T-helper 2 cell treated with Interferon-gamma antibody and Interleukin-4, amounts not matched to agents 100 ng/mL and 5 ng/mL, for 36 hours (primary cell): ENCODE measurements at places on chromosomes 1 and 21. TPM values are rescaled to one million over a fixed set of nuclear protein-coding genes. Genes with fewer than 3 reads are reported as not detected.

CD160 gene
- total RNA-seq = 0.25 TPM in 1 of 2 replicates, not detected in the other

EDARADD gene
- 9.7 and 11.7 TPM in 2 replicates for total RNA-seq

SPRR2A gene
- not detected in 2 replicates for total RNA-seq

NBPF20 gene
- total RNA-seq = 0.41 and 0.86 TPM in 2 replicates

CELF3 gene
- total RNA-seq = not detected in 2 replicates

MCOLN2 gene
- 41.5 and 42.7 TPM in 2 replicates for total RNA-seq

SPATA46 gene
- not detected in 2 replicates for total RNA-seq

FBXO2 gene
- total RNA-seq = 0.41 and 0.59 TPM in 2 replicates

FCRL6 gene
- 0.25 TPM in 1 of 2 replicates, not detected in the other for total RNA-seq

BRDT gene
- total RNA-seq = not detected in 2 replicates

SLC45A1 gene
- total RNA-seq = 0.39 and 0.86 TPM in 2 replicates

DENND2D gene
- total RNA-seq = 203 and 207 TPM in 2 replicates

MMEL1 gene
- total RNA-seq = 0.95 and 1.2 TPM in 2 replicates

CHRM3 gene
- total RNA-seq = 0.09 TPM in 1 of 2 replicates, not detected in the other

MAP10 gene
- 4.4 and 4.8 TPM in 2 replicates for total RNA-seq

KRTAP19-3 gene
- total RNA-seq = not detected in 2 replicates

FAM72A gene
- 20.6 and 27.6 TPM in 2 replicates for total RNA-seq

ZYG11A gene
- total RNA-seq = 0.39 and 0.57 TPM in 2 replicates

PCSK9 gene
- total RNA-seq = 0.07 TPM in 2 replicates

FAM43B gene
- total RNA-seq = not detected in 2 replicates

UBE2U gene
- total RNA-seq = not detected in 2 replicates

CLEC20A gene
- total RNA-seq = not detected in 2 replicates

RNASEL gene
- 4.6 and 5.1 TPM in 2 replicates for total RNA-seq
